C1 segment of cervical spinal cord (tissue), 14 donors: ENCODE measurements at places on chromosomes 7 and 10.

GRCh38 chr7:46786221-46786954 is 795.5 kb downstream of the TNS3 start:
- no peak for DNase-seq

- no peak for DNase-seq
Measured at GRCh38 chr7:147474862-147475261, 1115.7 kb upstream of the C7orf33 start.

DNA sequence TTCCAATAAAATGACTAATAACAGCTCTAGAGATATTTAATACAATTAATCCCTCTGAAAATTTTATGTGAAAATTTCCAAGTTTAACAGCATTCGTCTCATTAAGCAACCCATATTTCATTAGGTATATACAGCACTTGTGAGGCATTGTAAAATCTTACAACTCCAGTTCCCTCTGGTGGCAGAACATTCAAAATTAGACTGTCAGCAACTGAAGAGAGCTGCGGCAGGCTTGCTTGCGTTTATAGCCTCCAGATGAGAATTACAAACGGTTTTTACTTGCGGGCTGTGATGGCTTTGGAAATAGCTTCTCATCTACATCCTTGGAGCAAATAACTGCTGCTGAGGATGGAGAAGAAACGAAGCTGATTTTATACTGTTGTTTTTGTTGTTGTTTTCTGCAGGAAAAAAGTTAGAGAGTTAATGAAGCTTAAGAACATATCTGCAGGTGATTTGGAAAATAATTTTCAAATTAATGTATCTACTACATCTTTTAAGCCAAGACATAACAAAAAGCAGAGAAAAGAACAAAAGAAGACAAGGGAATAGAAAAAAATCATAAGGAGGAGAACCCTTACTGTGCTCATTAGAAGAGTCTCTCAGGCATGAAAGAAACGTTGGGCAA is 171.3 kb downstream of the MAGI2 start:
- DNase-seq: peak; percentile 8

- DNase-seq: no peak
Measured at GRCh38 chr10:52514481-52514880, 200.4 kb downstream of the DKK1 start.

DNA sequence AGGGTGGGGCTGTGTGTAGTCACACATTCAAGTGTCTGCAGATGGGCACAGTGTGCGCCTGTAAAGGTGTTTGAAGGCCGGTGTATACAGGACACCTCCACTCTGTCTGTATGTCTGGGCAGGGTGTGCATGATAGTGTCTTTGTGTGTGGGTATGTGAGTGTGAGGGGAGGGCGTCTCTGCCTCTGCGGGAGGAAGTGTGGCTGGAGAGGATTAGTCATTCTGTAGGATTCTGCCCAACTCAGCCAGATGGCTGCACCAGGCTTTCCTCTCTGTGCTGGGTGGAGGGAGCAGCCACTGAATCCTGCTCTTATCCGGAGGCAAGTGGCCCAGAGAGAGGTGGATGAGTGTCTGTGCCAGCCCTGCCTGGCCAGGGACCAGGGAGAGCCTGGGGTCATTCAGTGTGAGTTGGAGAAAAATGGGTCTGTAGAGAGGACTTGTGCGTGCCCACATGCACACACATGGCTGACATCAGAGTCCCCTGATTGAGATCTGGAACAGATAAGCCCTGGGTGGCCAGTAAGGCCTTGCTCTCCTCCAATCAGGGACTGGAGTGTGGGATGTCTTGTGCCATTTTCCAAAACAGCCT is 1.7 kb downstream of the SFXN3 start:
- DNase-seq: peak; percentile 66

DNA sequence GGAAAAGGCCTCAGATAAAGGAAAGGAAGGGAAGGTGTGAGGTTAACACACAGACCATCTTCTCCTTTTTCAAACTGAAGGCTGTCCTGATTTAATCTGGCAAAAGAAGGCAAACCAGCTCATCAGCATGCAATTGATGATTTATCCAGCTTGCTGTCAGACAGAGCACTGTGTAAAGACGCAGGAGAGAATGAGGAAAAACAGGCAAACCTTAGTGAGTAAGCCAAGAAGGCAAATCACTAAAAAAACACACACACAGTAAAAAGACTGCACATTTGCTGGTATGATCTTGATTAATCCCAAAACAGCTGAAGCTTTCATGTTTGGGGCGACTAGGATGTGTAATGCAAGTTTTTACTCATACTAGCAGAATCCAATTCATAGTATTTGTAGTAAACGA is 65.8 kb upstream of the SKAP2 start:
- DNase-seq: no peak

GRCh38 chr10:865924-866576 is 65.5 kb downstream of the LARP4B start:
- peak; percentile 92 for DNase-seq

DNA sequence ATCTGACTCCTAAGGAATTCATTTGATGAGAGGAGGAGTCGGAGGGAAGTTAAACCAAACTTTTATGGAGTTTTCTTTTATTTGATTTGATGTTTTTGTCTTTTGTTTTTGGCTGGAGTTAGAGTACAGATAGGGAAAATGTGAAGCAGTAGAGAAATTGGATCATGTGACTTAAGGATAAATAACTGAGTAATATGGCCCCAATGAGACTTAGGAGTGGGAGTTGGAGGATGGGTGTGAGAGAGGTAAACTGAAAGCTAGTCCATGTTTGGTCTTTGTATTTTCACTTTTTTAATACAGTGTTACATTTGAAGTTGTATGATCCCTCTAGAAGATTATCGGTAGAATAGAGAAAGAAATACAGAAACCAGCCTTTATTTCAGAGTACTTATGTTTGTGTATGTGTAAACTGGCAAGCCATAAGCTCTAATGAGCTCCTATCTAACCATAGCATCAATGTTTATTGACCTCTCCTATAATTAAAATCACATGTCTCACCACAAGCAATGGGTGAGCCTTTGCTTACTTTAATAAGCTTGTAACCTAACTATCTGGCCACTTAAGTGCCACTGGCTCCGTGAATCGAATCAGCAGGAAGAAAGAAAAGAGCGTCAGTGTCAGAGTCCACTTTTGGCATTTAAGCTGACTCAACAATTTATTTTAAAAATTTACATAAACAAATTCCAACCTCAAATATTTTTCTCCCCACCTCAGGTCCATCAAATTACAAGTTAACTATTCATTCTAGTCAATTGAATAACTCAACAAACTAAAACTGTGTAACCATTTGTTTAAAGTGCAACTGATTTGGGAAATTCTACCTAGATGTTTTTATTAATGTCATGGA is 113.8 kb downstream of the EPDR1 start:
- no peak for DNase-seq

DNA sequence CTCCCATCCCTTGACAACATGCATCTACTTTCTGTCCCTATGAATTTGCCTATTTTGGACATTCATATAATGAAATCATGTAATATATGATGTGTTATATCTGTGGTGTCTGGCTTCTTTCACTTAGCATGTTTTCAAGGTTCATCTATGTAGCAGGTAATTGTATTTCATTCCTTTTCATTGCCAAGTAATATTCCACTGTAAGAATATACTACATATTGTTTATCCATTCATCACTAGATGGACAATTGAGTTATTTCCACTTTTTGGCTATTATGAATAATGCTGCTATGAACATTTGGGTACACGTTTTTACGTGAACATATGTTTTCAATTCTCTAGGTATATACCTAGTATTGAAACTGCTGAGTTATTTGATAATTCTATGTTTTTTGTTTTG is 238.2 kb downstream of the PTEN start:
- DNase-seq: no peak

DNA sequence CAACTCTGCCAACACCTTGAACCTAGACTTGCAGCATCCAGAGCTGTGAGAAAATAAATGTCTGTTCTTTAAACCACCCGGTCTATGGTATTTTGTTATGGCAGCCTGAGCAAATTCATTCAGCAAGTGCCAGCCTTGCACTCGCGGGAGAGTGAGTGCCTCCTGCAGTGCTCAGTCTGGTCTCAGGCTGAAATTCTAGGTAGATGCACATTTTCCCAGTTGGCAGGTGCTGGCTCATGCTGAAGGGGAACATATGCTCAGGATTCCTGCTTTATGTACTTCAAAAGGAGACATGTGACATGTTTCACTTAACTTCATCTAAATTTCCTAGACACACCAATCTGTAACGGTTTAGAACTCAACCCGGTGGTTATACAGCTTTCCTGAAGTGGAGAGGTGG is 170.8 kb downstream of the MGMT start:
- DNase-seq: peak; percentile 65

- no peak for DNase-seq
Measured at GRCh38 chr10:115871855-115872254, 401.2 kb downstream of the GFRA1 start.

DNA sequence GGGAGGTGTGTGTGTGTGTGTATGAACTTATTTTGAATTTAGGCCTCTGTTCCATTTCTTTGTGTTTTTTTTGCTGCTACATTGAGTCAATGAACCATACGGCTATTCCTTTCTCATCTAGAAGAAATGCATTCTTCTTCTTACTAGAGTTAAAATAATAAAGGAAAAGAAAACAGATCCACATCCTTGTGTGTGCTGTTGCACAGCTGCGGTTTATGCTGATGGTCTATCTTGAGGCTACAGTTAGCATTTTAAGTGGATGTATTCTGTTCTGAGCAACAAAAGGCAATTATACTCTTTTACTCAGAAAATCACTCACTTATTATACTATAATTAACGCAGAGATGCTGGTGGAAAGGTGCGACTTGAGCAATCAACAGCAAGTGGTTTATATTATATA is 615.0 kb upstream of the MBL2 start:
- DNase-seq: no peak

- no peak for DNase-seq
Measured at GRCh38 chr7:116399819-116400218, 99.7 kb upstream of the CAV2 start.

GRCh38 chr7:45173596-45174327 is 16.2 kb downstream of the RAMP3 start:
- no peak for DNase-seq

DNA sequence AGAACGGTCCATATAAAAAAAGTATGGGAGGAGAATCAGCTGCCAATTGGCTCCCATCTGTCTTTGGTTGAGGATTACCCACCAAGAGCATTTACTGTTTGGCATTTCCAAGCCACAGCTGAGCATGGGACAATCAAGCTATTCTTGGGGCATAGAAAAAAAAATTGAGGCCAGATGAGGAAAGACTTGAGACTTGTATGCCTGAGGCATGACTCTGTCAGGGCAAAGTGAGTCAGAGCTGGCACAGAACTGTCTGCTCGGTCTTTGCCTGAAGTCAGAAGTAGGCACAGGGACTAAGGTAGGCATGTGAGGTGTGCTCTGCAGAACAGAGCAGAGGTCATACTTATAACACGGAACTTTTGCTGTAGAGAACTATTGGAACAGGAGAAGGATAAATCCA is 126.5 kb upstream of the CHRM2 start:
- DNase-seq: no peak

GRCh38 chr7:25870574-25870973 is 281.4 kb upstream of the NFE2L3 start:
- DNase-seq: no peak

GRCh38 chr10:126181626-126182025 is 206.7 kb downstream of the ADAM12 start:
- DNase-seq: no peak

- no peak for DNase-seq
Measured at GRCh38 chr7:70188901-70189650, 590.8 kb downstream of the AUTS2 start.

- no peak for DNase-seq
Measured at GRCh38 chr10:51233337-51234100, 159.2 kb downstream of the PRKG1 start.

GRCh38 chr10:86217371-86218080 is 149.1 kb downstream of the GRID1 start:
- no peak for DNase-seq

DNA sequence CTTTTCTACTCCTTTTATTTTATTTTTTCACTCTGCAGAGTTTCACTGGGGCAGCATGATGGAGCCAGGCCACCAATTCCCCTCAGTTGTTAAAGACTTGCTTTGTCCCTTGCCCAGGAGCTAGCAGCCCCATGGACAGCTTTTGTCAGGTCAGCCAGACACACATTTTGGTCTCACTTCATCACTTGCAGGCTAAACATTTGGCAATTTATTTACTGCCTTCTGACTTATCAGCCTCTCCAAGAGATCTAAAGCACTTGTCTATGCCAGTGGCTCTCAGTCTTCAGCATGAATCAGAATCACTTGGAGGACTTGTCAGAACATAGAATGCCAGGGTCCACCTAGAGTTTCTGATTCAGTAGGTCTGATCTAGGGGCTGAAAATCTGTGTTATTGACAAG is 66.4 kb upstream of the GDF10 start:
- no peak for DNase-seq

GRCh38 chr10:114714281-114714741 is 56.2 kb upstream of the ABLIM1 start:
- DNase-seq: peak; percentile 31

- DNase-seq: no peak
Measured at GRCh38 chr7:111038185-111038584, 52.7 kb upstream of the LRRN3 start.

DNA sequence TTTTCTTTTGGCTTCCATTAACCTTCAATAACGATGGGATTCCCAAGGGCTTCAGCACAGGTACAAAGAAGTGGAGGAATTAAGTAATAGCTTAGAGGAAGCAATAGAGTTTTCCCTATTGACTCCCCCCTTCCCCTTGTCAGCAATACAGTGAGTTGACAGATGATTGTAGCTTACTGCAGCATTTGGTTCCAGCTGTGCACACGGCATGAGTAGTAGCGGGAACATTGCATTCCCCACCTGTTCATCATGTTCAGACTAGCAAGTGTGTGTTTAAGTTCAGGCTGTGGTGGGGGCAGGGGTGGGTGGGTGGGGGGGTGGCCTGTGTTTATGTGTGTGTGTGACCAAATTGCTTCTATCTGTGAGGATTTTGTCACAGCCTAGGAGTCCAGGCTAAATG is 4.6 kb upstream of the ADRA2A start:
- no peak for DNase-seq

GRCh38 chr7:2516194-2516555 is 3.4 kb upstream of the LFNG start:
- no peak for DNase-seq

- no peak for DNase-seq
Measured at GRCh38 chr10:5323446-5323845, 41.3 kb upstream of the UCN3 start.

GRCh38 chr7:158296798-158297104 is 290.9 kb downstream of the PTPRN2 start:
- DNase-seq: no peak

DNA sequence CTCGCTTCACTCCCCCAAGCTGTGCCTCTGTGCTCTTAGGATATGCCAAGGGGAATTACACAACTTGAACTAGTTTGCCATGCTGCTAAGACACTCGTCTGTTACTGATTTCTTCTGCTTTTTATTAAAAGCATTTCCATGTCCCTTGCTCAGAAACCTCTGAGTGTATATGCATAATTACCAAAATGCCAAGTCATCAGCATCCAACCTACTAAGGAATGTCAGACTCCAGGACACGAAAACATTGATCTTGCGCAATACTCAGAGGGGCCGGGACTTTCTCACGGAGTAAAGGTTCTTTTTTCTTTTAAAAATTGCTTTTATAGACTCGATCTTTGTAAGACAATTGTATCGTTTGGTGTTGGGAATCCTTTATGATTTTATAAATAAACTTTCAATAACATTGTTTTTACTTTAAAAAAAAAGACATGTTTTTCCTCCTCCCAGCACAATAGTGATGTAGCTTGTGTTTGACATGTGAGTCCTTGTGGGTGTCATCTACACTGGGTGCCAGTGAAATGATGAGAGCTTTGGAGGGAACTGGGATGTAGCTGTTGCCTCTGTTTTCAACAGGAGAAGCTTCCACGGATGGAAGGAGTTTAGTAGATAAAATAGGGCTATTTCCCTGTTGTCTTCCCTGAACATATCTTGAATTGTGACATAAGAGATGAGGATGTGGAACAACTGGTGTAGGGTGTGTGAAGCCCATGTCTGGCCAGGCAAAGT is 43.6 kb downstream of the CNNM1 start:
- no peak for DNase-seq
